Sigmoid colon (tissue), 7 donors: ENCODE measurements at places on chromosomes 2 and 18. TPM values are rescaled to one million over a fixed set of nuclear protein-coding genes. Genes with fewer than 3 reads are reported as not detected.

- H3K36me3 ChIP-seq: no peaks in the 10 kb centered on the region
- no peak overlapping the region for H3K4me3 ChIP-seq
- no peak for DNase-seq
- no peak overlapping the region for H3K27ac ChIP-seq
- H3K27me3 ChIP-seq: no peaks in the 10 kb centered on the region
Observed at GRCh38 chr18:24992491-24992890, 359.5 kb downstream of the ZNF521 start.

- H3K27me3 ChIP-seq: no peaks in the 10 kb centered on the region
- H3K4me1 ChIP-seq: no peaks in the 10 kb centered on the region
- H3K4me3 ChIP-seq: no peak overlapping the region
- DNase-seq: no peak
- H3K27ac ChIP-seq: no peak overlapping the region
- peaks cover 8% of the 10 kb centered on the region for H3K36me3 ChIP-seq
Observed at GRCh38 chr2:168766600-168766999, 35.8 kb upstream of the NOSTRIN start.

DNA sequence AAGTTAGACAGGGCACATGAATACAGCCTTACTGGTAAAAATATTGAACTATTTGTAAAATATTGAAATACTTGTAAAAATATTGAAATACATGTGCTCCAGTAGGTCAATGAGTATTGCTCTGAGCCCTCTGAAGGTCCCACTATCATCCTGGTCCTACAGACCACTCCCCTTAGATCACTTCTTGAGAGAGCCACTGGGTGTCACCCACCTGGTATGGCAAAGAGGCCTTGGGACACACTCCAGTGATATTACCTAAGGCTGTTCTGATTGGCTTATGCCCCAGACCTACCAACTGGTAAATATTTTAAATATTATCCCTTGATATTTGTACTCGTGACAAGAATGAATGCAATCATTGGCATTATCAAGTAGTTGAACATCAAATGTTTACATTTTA, 5.0 kb downstream of the THSD7B start:
- peaks cover 5% of the 10 kb centered on the region for H3K27me3 ChIP-seq
- H3K4me1 ChIP-seq: peaks cover 4% of the 10 kb centered on the region

- no peaks in the 10 kb centered on the region for H3K36me3 ChIP-seq
- DNase-seq: no peak
- no peak overlapping the region for H3K4me3 ChIP-seq
- H3K4me1 ChIP-seq: no peaks in the 10 kb centered on the region
Observed at GRCh38 chr18:37639846-37640245, 74.2 kb upstream of the CELF4 start.

DNA sequence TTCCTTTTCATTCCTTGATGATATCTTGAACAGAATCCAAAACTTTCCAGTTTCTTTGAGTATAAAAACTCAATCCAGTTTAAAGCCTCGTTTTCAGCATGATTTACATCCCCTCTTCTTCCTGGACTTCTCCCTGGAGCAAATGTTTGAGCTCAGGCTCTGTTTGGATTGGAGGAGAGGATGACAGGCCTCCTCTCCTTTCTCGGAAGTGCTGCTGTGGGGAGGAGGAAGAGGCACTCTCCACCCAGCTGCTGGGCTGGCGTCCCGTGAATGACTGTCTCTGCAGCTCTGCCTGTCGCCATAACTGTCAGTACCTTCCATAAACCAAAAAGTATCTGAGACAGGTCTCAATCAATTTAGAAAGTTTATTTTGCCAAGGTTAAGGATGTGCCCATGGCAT, 238.2 kb upstream of the AGAP1 start:
- H3K4me1 ChIP-seq: no peaks in the 10 kb centered on the region
- no peaks in the 10 kb centered on the region for H3K27me3 ChIP-seq
- no peak overlapping the region for H3K4me3 ChIP-seq

GRCh38 chr2:102686479-102687439, 67.4 kb downstream of the SLC9A2 start:
- no peak for DNase-seq
- no peak overlapping the region for H3K27ac ChIP-seq
- no peak overlapping the region for H3K4me3 ChIP-seq
- no peaks in the 10 kb centered on the region for H3K36me3 ChIP-seq
- H3K27me3 ChIP-seq: no peaks in the 10 kb centered on the region
- no peaks in the 10 kb centered on the region for H3K4me1 ChIP-seq

PLEK gene
- 5.8 TPM for total RNA-seq

MMADHC gene
- 112 TPM for total RNA-seq
